ENCODE measurements at places on chromosomes 7 and 10.

DNA sequence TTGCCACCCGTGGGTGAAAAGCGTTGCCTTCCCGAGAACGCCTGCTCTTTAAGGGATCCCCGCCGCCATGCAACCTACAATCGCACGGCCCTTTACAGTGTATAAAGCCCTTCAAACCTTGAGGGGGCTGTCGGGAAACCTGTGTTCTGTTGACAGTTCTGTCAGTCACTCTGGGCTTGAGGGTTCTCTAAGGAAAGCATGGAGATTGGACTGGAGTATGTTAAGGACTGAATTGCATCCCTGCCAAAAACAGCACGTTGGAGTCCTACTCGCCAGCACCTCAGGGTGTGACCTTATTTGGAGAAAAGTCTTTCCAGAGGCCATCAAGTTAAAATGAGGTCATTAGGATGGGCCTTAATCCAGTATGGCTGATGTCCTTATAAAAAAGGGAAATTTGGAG, 70.6 kb downstream of the PFKFB3 start:
- no peak for DNase-seq

- no peak for DNase-seq
Measured at GRCh38 chr10:123912871-123913270, 21.3 kb upstream of the CPXM2 start.

GRCh38 chr7:115475761-115476385, 554.0 kb downstream of the MDFIC start:
- DNase-seq, result no peak

DNA sequence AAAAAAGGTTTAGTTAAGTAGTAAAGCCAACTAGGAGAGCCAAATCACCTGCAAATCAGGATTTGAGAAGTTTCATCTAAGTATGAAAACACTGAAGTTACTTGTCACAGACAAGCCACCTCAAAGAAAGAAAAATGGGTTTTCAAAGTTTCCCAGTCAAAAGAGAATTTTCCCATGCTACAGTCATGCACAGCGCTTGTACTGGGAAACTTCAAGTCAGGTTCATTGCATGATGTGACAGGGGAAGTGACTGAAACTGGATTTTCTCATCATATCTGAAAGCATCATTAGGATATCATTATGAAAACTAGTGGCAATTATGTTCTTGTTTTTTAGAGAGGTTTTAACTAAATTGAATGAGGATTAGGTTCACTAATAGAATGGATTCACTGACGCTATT, 167.0 kb downstream of the SGMS1 start:
- no peak for DNase-seq

DNA sequence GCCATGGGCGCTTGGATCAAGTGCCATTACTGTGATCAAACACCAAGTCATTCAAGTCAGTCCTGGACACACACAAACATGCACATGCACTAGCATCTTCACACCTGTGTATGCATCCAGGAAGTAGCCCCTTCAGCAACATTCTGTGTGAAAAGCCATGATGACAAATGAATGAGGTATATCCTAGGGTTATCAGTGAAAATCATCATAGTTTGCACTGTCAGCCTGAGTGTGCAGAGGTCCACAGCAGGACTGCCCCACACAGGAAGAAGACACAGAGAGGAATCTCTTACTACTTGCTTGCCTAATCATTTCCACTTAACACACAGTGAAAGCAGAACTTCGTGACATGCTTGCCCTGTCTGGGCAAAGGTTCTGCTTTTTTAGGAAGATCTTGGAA, 184.0 kb upstream of the ADO start:
- DNase-seq, result no peak

GRCh38 chr7:151413241-151413640, 3.4 kb upstream of the WDR86 start:
- DNase-seq, result no peak

All from cortex of kidney (tissue), 1 donor.